ENCODE measurements at places on chromosomes 11 and 22.

- no peak overlapping the region for H3K27ac ChIP-seq
- DNase-seq, result no peak
- no peaks in the 10 kb centered on the region for H3K36me3 ChIP-seq
Measured at GRCh38 chr22:17486313-17486712, 77.0 kb upstream of the SLC25A18 start.

DNA sequence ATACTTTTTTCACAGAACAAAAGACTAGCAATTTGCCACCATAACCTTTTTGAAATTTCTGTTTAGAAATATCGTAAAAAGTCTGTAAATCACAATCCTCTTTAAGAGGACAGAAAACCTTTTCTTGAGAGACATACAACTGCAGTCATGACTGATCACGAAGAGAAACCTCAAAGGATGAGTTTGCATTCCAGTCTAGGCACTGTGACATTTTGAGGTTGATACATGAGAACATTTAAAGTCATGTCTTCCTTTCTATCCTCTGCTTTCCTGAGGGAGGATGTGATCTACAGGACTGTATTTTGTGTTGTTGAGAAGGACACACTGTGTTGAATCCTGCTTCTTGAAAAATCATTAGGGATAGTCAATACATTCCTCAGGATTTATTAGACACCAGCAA lies 476.7 kb upstream of the CCDC179 start:
- no peaks in the 10 kb centered on the region for H3K4me1 ChIP-seq
- H3K27me3 ChIP-seq, result no peaks in the 10 kb centered on the region
- DNase-seq, result no peak
- no peaks in the 10 kb centered on the region for H3K36me3 ChIP-seq
- H3K4me3 ChIP-seq, result no peak overlapping the region

GRCh38 chr11:44208976-44209603 lies 100.8 kb downstream of the ALX4 start:
- H3K4me1 ChIP-seq, result peaks cover 4% of the 10 kb centered on the region
- no peak overlapping the region for H3K4me3 ChIP-seq
- H3K27me3 ChIP-seq, result no peaks in the 10 kb centered on the region
- peaks cover 81% of the 10 kb centered on the region for H3K36me3 ChIP-seq
- DNase-seq, result no peak

- peaks cover 40% of the 10 kb centered on the region for H3K4me1 ChIP-seq
- H3K27me3 ChIP-seq, result no peaks in the 10 kb centered on the region
- DNase-seq, result no peak
- H3K4me3 ChIP-seq, result no peak overlapping the region
Measured at GRCh38 chr11:44190883-44191230, 95.4 kb downstream of the EXT2 start.

DNA sequence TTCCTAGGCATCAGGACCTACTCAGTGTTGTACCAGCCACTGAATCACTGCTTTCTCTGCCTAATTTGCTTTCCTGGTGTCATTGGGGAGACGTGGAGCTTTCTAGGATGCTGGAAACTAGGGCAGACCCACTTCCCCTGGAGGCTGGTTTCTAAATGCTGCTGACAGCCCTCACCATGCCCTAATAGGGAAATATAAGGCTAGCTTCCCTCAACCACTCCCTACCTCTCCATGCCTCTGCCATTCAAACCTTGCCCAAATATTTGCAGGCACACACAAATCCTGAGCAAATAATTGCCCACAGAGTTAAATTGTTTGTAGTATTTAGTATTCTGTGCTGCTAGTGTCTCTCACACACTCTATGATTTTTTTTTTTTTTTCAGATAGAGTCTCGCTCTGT lies 310.2 kb downstream of the DDX10 start:
- no peak overlapping the region for H3K27ac ChIP-seq
- no peak for DNase-seq
- H3K27me3 ChIP-seq, result peaks cover 3% of the 10 kb centered on the region
- no peak overlapping the region for H3K4me3 ChIP-seq

- H3K27ac ChIP-seq, result no peak overlapping the region
- H3K36me3 ChIP-seq, result no peaks in the 10 kb centered on the region
- H3K4me1 ChIP-seq, result peaks cover 3% of the 10 kb centered on the region
- no peak overlapping the region for H3K4me3 ChIP-seq
- H3K27me3 ChIP-seq, result peaks cover 27% of the 10 kb centered on the region
- no peak for DNase-seq
Measured at GRCh38 chr11:95140397-95141033, 50.9 kb downstream of the ENDOD1 start.

- H3K27me3 ChIP-seq, result peaks cover 13% of the 10 kb centered on the region
- H3K36me3 ChIP-seq, result no peaks in the 10 kb centered on the region
- H3K4me1 ChIP-seq, result peaks cover 6% of the 10 kb centered on the region
- H3K4me3 ChIP-seq, result no peak overlapping the region
- DNase-seq, result no peak
Measured at GRCh38 chr22:24588381-24588756, 4.5 kb downstream of the LRRC75B start.

GRCh38 chr11:7582338-7582985 lies 68.7 kb downstream of the PPFIBP2 start:
- H3K4me1 ChIP-seq, result peaks cover 15% of the 10 kb centered on the region
- H3K4me3 ChIP-seq, result no peak overlapping the region
- H3K36me3 ChIP-seq, result no peaks in the 10 kb centered on the region
- no peak overlapping the region for H3K27ac ChIP-seq

DNA sequence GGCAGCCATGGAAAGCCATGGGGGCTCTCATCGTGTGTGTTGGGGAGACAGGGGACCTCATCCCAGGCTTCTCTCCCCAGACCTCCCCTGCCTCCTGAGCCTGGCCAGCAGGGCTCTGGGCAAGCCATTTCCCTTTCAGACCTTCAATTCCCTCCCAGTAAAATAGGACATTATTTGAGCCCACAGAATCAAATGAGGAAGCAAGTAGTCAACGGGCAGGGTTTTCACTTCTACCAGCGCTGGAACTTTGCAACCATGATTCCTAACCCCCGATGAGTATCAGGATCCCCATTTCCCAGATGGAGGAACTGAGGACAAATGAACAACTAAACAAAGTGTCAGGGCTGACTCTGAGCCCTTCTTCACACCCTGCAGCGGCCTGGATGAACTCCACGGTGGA lies 48.9 kb upstream of the TCF20 start:
- peaks cover 23% of the 10 kb centered on the region for H3K4me1 ChIP-seq
- no peak overlapping the region for H3K27ac ChIP-seq
- no peak for DNase-seq
- H3K4me3 ChIP-seq, result no peak overlapping the region
- no peaks in the 10 kb centered on the region for H3K27me3 ChIP-seq

DNA sequence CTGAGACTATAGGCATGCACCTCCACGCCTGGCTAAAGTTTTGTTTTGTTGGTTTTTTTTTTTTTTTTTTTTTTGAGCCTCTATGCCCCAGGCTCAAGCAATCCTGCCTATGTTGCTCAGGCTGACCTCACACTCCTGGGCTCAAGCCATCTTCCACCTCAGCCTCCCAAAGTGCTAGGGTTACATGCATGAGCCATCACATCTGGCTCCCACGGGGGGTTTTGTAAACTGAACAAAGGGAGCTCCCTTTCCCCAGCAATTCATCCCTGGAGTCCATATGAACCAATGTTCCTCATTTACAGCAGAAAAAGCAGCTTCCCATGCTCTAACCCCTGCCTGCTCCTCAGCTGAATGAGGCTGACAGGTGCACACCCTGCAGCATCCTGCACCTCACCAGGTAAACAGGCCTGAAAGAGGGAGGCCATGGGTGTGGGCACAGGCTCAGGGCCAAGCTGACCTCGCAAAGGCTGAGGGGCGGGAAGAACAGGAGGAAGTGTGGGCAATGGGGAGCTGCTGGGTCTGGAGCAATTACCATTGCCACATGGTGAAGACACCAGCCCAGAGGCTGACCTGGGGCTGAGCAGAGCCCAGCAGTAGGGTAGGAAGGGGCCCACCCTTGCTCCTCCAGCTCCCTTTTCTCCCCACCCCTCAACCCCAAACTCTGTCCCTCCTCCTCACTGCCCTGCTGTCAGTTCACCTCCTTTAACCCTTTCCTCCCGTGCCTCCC lies 58.2 kb downstream of the RBX1 start:
- H3K4me3 ChIP-seq, result no peak overlapping the region
- no peaks in the 10 kb centered on the region for H3K4me1 ChIP-seq
- H3K36me3 ChIP-seq, result no peaks in the 10 kb centered on the region

- no peaks in the 10 kb centered on the region for H3K36me3 ChIP-seq
- no peak overlapping the region for H3K27ac ChIP-seq
- DNase-seq, result no peak
Measured at GRCh38 chr11:92457250-92457649, 232.6 kb downstream of the FAT3 start.

- H3K36me3 ChIP-seq, result no peaks in the 10 kb centered on the region
- no peak overlapping the region for H3K4me3 ChIP-seq
- H3K27me3 ChIP-seq, result no peaks in the 10 kb centered on the region
- no peak overlapping the region for H3K27ac ChIP-seq
Measured at GRCh38 chr11:12066056-12066798, 44.2 kb upstream of the MICAL2 start.

DNA sequence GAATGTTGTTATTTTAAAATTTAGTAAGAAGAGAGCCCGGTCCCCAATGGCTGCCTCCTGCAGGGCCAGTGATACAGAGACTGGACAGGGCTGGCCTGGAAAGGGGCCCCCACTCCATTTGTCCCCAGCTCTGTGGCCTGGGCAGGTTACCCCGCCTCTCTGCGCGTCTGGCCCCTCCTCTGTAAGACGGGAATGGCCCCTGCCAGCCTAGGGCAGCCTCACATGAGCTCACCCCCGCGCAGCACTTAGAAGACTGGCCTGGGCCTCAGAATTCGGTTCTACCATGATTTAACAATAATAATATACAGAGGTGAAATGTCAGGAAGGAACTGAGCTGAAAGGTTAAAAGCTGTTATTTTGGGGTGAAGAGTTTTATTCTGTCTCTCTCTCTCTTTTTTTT lies 1.3 kb downstream of the APOBEC3G start:
- peak overlapping the region; percentile 94 for H3K27ac ChIP-seq
- H3K4me1 ChIP-seq, result peaks cover 60% of the 10 kb centered on the region
- DNase-seq, result no peak

DNA sequence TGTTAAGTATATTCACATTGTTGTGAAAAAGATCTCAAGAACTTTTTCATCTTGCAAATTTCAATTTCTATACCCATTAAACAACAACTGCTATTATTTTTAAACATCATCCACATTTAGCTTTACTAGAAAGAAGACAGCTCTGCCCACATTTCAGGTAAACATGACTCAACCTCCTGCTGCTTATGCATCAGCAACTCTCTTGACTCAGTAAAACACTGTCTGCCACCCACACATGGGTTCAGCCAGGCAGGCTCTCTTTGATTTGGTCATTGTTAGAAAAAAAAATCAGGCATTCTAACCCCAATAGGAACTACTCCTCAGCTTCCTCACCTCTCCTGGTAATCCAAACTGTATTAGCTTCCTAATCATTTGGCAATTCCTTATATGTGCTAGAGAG lies 5.1 kb upstream of the ENDOD1 start:
- H3K4me3 ChIP-seq, result no peak overlapping the region
- peaks cover 36% of the 10 kb centered on the region for H3K4me1 ChIP-seq
- H3K27ac ChIP-seq, result peak overlapping the region; percentile 95
- no peaks in the 10 kb centered on the region for H3K27me3 ChIP-seq

- peaks cover 8% of the 10 kb centered on the region for H3K27me3 ChIP-seq
- no peak overlapping the region for H3K27ac ChIP-seq
- peaks cover 3% of the 10 kb centered on the region for H3K4me1 ChIP-seq
- no peak for DNase-seq
- H3K4me3 ChIP-seq, result no peak overlapping the region
Measured at GRCh38 chr11:86575927-86576326, 96.5 kb downstream of the ME3 start.

GRCh38 chr11:62512961-62513360 lies 33.6 kb downstream of the AHNAK start:
- no peaks in the 10 kb centered on the region for H3K4me1 ChIP-seq
- H3K4me3 ChIP-seq, result no peak overlapping the region
- no peaks in the 10 kb centered on the region for H3K27me3 ChIP-seq
- H3K36me3 ChIP-seq, result peaks cover 21% of the 10 kb centered on the region
- DNase-seq, result no peak

DNA sequence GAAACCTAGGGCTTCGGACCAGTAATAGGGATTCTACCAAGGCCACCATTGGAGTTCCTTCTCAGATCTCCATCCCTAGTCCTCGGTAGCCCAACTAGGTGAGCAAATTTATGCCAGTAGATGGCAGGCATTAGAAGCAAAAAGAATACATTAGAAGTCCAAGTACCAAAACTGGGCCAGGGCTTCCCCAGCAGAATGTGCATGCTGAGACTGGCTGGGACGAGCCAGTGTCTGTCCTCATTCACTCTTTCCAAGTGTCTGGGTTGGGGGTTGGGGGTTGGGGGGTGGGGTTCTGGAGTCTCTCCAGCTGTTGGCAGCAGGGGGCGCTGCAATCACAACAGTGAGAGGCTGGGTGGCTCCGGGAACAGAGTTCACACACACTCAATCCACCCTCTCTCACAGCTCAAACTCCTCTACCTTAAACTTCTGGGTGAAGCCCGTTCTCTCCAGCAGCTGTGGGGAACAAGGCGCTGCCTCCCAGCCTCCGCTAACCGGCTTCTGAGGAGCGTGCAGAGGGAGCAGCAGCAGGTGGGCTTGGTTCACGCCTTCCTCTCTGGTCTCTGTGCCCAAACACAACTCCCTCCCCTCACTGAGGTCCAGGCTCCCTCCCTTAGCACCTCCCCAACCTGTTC lies 57.5 kb downstream of the BTG4 start:
- no peak overlapping the region for H3K4me3 ChIP-seq
- DNase-seq, result peak; percentile 77
- no peaks in the 10 kb centered on the region for H3K36me3 ChIP-seq
- H3K27ac ChIP-seq, result no peak overlapping the region
- peaks cover 3% of the 10 kb centered on the region for H3K4me1 ChIP-seq

GRCh38 chr22:39613549-39613921 lies 43.0 kb downstream of the CACNA1I start:
- no peak overlapping the region for H3K27ac ChIP-seq
- H3K4me1 ChIP-seq, result peaks cover 26% of the 10 kb centered on the region
- H3K27me3 ChIP-seq, result peaks cover 7% of the 10 kb centered on the region
- no peak overlapping the region for H3K4me3 ChIP-seq

DNA sequence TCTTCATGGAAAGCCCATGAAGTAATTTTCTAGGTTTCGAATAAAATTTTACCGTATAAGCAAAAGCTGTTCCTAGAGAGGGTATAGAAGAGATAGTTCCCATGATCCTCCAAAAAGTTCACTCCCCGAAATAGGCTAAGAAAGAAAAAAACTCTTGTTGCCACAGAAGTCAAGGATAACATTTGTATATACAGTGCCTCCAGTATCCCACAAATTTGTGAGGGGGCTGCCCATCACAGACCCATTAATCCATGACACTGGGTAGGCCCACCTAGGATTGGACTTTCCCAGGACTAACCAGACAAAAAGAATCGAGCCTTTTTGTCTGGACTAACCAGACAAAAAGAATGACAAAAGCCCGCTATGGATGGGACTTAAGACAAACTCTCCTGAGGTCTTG lies 233.0 kb downstream of the DDX10 start:
- no peak for DNase-seq
- peaks cover 9% of the 10 kb centered on the region for H3K4me1 ChIP-seq
- no peaks in the 10 kb centered on the region for H3K27me3 ChIP-seq
- no peak overlapping the region for H3K27ac ChIP-seq

Data from activated T-cell treated with anti-CD3 and anti-CD28 coated beads, Interleukin-2, amount 50 U/mL, for 24 hours (primary cell).